ENCODE measurements at places on chromosomes 4 and X. TPM values are rescaled to one million over a fixed set of nuclear protein-coding genes. Genes with fewer than 3 reads are reported as not detected.

The MOB1B gene
- 17.5 TPM for total RNA-seq

The IBSP gene
- total RNA-seq: not detected

The ZNF711 gene
- total RNA-seq: 1.0 TPM

The P2RY8 gene
- total RNA-seq: not detected

DNA sequence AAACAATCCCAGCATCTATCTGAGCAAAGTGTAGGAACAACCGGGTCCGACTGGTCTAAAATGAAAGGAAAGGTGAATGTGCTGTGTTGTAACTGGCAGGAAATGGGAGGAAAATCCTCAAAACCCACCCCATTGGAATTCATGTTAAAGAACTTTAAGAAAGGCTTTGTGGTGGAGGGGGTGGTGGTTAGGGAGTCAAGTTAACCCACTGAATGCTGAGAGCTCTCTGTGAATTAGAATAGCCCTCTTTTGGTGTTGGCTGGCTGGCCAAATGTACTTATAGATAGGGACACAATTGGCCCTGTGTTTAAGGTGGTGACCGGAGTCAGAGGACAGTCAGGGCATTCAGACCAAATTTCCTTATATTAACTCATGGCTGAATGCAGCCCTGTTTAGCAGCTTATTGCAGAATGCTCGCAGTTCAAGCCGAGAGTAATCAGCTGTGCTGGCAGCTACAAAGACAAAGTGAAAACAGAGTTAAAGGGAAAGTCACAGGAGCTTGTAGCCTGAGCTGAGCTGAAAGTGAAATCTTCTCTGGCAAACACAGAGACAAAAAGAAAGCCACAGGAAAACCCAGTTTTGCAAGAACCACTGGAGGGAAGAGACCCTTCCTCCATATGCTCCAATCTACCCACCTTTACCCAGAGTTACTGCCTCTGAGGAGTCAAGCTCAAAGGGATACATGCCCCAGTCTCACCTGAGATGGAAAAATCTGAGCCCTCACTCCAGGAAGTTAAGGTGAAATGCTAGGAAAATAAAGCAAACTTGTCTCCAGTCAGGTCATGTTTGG lies 38.5 kb upstream of the UGT2B7 start:
- no peaks in the 10 kb centered on the region for H3K27me3 ChIP-seq
- no peak overlapping the region for H3K4me3 ChIP-seq
- DNase-seq: peak; percentile 30
- no peaks in the 10 kb centered on the region for H3K36me3 ChIP-seq
- no peak overlapping the region for H3K27ac ChIP-seq
- H3K4me1 ChIP-seq: no peaks in the 10 kb centered on the region

DNA sequence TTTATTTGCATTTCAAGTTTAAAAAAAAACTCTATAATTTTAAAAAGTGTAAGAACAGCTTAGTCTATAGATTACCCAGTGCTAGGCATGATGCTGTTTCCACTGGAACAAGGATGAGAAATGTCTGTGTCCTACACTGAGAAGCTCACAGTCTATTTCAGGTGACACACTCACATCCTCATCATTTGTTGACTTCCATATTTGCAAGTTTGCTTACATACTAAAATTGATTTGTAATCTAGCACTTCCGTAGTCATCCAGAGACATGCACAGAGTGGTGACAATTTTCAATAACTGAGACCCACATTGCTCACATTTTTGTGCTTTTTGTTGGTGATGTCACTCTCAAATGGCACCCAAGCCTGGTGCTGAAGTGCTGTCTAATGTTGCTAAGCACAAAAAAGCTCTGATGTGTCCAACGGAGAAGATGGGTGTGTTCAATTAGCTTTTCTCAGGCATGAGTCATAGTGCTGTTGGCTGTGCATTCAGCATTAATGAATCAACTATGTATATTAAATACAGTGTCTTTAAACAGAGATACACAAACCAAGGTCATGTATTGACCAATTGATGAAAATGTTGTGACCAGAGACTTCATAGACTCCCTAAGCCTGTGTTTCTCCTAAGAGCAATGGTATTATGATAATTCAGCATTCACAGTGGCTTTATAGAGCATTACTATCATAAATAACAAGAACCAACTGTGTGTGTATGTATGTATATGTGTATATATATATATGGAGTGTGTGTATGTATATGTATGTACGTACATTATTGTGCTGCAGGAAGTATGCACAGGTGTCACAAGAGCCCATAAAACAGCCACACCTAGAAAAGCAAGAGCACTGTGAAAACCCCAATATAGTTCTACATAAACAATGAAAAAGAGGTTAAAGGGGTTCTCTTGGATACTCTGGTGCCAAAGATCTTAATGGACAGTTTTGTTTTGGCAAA lies 31.2 kb upstream of the VCX3B start:
- no peaks in the 10 kb centered on the region for H3K27me3 ChIP-seq
- H3K27ac ChIP-seq: no peak overlapping the region
- H3K4me3 ChIP-seq: no peak overlapping the region
- no peaks in the 10 kb centered on the region for H3K36me3 ChIP-seq

DNA sequence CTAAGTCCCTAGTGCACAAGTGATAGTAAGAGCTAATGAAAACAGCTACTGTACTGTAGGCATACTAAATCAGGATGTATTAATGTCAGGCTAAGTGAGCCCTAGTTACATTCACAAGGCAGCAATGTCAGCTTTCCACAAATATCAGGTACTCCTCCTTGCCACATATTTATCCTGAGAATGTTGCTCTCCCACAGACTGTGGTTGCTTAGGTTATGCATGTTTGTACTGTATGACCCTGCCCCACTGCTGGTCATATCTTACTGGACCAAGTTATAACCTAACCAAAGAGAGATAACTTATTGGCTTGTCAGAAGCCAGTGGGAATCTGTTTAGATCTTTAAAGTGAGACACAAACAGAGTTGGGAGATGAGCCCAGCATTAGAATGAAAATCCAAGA lies 241.0 kb downstream of the SLC39A8 start:
- H3K36me3 ChIP-seq: no peaks in the 10 kb centered on the region
- no peaks in the 10 kb centered on the region for H3K27me3 ChIP-seq
- H3K4me3 ChIP-seq: no peak overlapping the region
- DNase-seq: peak; percentile 54
- H3K27ac ChIP-seq: no peak overlapping the region

DNA sequence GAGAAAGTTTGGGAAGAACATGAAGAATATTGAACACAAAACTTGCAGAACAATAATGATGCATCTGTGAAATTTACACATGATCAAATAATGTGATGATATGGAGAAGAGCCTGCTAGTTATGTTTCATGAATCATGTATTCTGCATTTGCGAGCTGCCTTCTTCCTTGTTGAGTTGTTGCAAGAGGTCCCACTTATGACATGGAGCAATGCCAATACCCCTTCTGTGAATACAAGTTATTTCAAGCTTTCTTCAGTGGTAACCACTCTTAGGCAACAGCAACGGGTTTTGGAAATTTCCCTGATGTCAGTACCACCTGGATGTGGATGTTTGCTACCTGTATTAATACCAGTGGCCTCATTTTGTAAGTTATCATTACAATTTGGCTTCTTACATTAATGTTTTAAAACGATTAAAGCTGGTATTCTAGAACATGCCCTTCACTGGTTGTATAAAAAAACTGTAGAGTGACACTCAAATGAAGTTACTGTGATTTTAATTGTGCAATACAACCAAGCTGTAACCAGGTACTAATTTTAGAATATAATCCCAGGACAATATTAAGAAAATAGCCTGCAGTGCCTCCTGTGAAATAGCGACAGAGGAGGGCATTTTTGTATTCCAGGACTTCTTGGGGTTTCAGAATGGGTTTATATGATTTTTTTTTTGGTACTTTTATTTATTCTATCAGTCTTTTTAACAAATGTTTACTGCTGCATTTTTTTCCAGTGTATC lies 25.3 kb downstream of the IQCM start:
- peaks cover 2% of the 10 kb centered on the region for H3K4me1 ChIP-seq
- H3K27me3 ChIP-seq: no peaks in the 10 kb centered on the region
- DNase-seq: peak; percentile 39
- H3K27ac ChIP-seq: no peak overlapping the region
- H3K36me3 ChIP-seq: no peaks in the 10 kb centered on the region
- H3K4me3 ChIP-seq: no peak overlapping the region

DNA sequence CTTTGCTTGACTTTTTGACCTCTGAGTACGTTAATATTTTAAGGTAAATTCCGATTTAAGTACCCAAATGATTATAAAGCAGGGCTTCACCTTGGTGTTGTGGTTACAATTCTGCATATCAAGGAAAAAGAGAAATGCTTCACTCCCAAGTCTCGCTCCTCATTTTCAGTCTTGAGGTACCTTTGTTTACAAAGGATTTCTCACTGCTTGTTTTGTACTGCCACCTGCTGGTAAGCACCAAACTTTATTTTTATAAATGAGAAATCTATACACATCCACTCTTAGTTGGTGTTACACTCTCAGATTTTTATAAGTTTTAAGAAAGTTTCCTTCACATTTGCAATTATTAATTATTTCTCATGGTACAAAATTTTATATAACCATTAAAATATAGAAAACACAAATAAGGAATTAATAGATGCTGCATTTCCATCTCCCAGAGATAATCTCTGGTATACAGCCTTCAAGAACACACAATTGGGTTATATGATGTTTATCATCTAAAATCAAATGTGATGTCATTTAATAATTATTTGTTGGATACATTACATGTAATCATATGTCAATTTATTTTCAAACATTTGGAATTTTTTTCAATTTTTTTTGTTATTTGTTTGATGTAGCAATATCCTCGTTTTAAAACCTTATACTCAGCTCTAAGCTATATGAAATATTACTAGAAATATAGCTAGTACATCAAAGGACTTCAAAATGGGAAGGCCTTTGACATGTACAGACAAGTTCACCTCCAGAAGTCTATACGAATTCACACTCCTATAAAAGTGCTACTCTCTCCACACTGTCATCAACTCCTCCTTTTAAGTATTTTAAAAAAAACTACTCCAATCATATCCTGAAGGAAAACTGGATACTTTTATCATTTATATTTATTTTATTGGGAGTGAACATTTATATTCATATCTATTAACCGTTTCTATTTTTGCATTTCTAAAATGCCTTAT lies 179.9 kb downstream of the KCNIP4 start:
- H3K4me1 ChIP-seq: no peaks in the 10 kb centered on the region
- no peaks in the 10 kb centered on the region for H3K36me3 ChIP-seq
- peak; percentile 73 for DNase-seq
- no peak overlapping the region for H3K4me3 ChIP-seq

DNA sequence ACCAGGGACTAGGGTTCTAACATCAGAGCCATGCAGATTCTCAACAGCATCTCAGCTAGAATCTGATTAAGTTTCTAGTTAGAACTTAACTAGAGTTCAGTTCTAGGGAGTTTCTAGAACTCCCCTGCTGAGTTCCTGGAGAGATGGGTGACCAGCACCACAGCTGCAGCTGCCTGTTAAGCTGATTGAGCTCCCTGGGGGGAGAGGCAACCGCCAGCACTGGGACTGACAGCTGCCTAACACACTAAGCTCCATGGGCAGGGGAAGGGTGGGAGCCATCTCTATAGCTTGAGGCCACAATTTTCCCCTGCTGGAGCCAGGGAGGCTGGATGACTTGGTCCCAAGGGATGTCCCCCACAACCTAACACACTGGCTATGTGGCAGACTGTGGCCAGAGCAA lies 84.2 kb downstream of the CHIC1 start:
- no peaks in the 10 kb centered on the region for H3K4me1 ChIP-seq
- no peak overlapping the region for H3K27ac ChIP-seq
- DNase-seq: no peak
- no peaks in the 10 kb centered on the region for H3K36me3 ChIP-seq

DNA sequence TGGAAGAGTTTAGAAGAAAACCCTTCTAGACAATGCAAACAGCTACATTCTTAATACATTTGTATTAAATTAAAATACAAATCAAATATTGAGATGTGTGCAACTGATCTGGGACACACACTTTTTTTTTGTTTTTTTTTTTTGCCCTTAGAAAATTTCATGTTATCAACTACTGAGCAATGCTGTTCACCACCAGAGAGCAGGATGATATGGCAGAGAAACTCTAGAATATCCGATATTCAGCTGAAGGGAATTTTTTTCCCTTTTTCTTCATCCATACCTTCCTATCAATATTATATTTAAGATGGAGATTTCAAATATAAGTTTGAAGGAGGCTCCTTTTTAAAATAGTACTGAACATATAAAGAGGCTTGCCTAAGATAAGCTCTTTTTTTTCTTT lies 1.0 kb downstream of the NDST3 start:
- no peak overlapping the region for H3K27ac ChIP-seq
- H3K4me1 ChIP-seq: no peaks in the 10 kb centered on the region
- no peak for DNase-seq
- H3K27me3 ChIP-seq: peaks cover 2% of the 10 kb centered on the region
- H3K4me3 ChIP-seq: no peak overlapping the region
- H3K36me3 ChIP-seq: no peaks in the 10 kb centered on the region

DNA sequence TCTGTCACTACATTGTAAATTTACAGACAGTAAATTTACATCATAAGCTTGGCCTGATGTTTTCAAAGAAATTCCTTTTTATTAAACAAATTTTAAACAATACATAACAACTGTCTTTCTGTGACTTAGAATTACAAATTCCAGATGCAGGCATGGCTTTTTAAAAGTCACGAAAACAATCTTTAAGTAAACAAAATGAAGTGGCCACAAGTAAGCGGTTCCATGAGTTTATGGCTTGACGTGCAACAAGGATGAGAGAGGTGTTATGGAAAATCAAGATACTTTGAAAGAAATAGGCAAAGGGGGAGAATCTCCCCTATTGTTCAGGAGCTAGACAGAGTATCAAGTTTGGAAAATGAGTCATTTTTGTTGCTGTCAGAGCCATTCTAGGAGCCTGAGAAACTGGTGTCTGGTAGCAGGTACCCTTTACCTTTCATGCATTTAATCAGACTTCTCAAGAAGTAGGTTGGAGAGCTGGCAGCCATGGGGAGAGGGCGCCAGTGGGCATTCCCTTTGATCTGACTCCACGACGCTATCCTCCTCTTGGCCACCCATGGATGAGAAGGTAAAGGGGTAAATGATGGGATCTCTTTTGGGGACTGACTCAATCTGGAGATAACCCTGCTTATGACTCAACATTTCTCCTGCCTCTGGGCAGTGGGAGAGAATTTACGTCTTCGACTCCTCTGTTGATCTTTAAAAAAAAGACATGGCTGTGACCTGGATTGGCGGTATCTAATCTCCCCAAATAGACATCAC lies 217.2 kb downstream of the SPRY1 start:
- no peaks in the 10 kb centered on the region for H3K4me1 ChIP-seq
- peak; percentile 8 for DNase-seq
- no peaks in the 10 kb centered on the region for H3K36me3 ChIP-seq
- no peak overlapping the region for H3K27ac ChIP-seq
- no peaks in the 10 kb centered on the region for H3K27me3 ChIP-seq

DNA sequence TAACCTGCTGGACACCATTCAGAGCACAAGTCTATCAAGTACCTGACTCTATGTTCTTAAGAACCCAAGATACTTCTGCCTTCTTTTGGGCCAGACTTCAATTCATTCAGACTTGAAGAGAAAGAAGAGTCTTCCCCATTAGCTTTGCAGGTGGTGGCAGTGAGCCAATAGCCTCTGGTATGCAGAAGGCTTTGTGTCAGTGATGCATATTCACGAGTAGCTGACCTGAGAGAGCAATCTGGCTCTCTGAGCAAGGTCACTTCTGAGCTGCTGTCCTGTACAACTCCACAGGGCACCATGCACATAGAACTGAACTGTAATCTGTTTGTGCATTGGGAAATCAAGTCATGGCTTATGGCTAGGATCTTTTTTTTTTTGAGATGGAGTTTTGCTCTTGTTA lies 39.9 kb upstream of the SPINK2 start:
- H3K36me3 ChIP-seq: no peaks in the 10 kb centered on the region
- no peak overlapping the region for H3K4me3 ChIP-seq
- H3K27ac ChIP-seq: no peak overlapping the region
- no peaks in the 10 kb centered on the region for H3K4me1 ChIP-seq
- peak; percentile 38 for DNase-seq

All from fibroblast of lung (primary cell).